ENCODE measurements at places on chromosomes 4 and X.
A peak's percentile ranks its signal among the peaks of the same experiment; 100 is the strongest.

- no peak for DNase-seq
Observed at GRCh38 chr4:173626277-173626676, 96.2 kb upstream of the HAND2 start.

DNA sequence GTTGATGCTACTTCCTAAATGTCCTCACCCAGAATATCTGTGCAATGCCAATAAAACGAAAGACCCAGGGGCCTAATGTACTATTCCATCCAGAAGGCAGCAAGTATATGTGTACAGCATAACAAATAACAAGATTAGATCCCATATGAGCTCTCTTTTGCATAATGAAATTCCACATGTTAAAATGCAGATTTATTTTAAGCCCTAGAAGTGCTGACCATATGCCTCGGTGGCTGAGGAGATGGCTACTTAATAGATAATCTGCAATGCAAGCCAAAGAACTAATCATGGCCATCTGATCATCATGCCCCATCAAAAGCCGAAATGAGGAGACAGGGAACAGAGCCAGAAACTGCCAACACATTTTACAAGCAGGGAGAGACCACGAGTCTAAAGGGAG, 293.5 kb downstream of the KCNIP4 start:
- DNase-seq, result no peak

GRCh38 chrX:107826238-107827029, 768 bp downstream of the MID2 start:
- peak; percentile 22 for DNase-seq

GRCh38 chr4:173288698-173289352, 45.3 kb downstream of the HMGB2 start:
- DNase-seq, result no peak

GRCh38 chr4:94207469-94208224, at the start of gene SMARCAD1:
Gene SMARCAD1, plus strand, starts transcription at chr4:94207865. Its CDS starts 530 bp downstream, at chr4:94208395.
- DNase-seq, result peak; percentile 75

GRCh38 chr4:174279433-174280155, 3.9 kb downstream of the FBXO8 start:
- no peak for DNase-seq

GRCh38 chrX:38726612-38727011, 74.6 kb upstream of the MID1IP1 start:
- DNase-seq, result no peak

GRCh38 chrX:40543661-40544328, 37.0 kb upstream of the ATP6AP2 start:
- DNase-seq, result peak; percentile 17

DNA sequence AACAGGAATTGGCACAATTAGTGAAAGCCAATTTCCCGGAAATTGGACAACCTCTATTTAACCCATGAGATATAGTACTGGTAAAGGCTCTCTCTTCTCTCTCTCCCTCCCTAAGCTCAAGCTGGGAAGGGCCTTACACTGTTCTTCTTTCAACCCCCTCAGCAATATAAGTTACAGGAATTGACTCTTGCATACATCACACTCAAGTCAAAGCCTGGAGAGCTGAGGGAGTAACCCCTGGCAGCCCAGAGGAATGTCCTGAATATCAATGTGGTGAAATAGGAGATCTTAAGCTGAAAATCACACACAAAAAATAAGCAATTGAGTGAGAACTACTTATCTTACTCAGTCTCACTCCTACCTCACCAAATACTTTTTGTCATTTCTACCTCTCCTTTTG, 186.9 kb upstream of the SPOCK3 start:
- DNase-seq, result no peak

- DNase-seq, result no peak
Observed at GRCh38 chr4:68950033-68950432, 1.6 kb downstream of the UGT2A3 start.

DNA sequence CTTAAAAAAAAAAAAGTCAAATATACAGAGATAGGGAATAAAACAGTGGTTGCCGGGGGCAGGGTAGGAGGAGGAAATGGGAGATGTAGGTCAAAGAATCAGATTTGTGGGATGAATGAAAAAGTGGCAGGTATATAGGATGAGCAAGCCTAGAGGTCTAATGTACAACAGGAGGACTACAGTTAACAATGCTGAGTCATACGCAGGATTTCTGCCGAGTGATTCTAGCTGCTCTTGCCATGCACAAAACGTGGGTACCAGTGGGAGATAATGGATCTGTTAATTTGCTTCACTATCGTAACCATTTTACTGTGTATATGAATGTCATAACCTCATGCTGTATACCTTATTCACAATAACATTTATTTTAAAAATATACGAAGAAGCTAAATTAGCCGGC, 10.7 kb upstream of the MTNR1A start:
- DNase-seq, result no peak

GRCh38 chr4:112951362-112952312, 97.8 kb upstream of the ANK2 start:
- no peak for DNase-seq

DNA sequence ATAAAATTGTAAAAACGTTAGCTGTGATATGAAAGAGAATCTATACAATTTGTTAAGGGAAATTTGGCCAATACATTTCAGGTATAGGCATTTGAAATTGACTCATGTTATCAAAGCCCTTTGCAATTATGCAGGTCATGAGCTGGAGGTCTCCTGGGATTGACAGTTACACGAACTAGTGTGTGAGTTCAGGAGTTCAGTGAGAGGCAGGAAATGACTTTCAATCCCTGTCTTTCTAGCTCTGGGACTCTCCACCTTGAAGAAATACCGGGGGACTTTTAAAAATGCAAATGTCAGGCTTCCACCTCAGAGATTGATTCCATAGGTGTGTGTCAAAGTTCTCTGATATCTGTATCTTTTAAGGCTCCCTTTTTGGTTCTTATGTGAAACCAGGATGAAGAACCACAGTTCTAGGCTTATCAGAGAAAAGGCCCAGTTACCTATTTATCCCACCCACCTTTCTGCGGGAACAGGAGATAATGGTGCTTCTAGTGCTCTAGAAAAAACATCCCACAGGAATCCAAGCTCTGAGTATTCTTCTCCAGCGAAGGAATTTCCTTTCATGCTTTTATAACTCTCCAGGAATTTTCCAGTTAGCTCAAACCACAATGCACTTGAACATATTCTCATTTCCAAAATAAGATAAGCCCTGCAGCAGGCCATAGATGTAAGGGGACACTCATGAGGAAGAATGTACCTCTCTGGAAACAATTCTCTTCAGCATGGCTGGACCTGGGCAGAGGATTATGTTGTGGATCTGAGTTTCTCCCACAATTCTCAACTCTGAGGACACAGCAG, 501.0 kb downstream of the IDS start:
- no peak for DNase-seq

- no peak for DNase-seq
Observed at GRCh38 chr4:19686456-19686855, 565.2 kb upstream of the SLIT2 start.
